Activated CD4-positive, alpha-beta memory T cell treated with anti-CD3 and anti-CD28 coated beads for 36 hours (primary cell): ENCODE measurements at places on chromosomes 4 and X.

GRCh38 chr4:102760645-102761295 lies at the start of gene MANBA:
MANBA (minus strand) TSS chr4:102760968; CDS start chr4:102760894, 74 bp downstream.
- peak; percentile 91 for DNase-seq

DNA sequence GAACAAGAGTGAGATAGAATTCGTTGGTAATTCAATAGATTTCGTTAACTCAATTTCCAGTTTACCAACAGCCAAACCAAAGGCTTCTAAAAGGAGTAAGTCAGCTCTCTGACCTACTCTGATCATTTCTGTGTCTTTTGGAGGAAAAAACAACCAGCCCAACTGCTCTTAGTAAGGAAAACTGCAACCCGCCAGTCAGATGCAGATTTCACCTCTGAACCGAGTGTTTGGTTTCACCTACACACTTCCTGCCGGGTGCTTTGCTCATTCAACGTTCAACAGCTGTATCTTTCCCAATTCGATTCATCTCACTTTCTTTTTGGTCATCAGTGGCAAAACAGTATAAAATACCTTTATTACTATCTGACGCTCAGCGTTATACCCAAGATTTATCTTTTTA lies 24.5 kb downstream of the TMSB4X start:
- peak; percentile 74 for DNase-seq

GRCh38 chr4:118869808-118870342 lies 18.8 kb upstream of the SYNPO2 start:
- no peak for DNase-seq

- DNase-seq = no peak
Observed at GRCh38 chr4:6493658-6494304, 21.4 kb upstream of the PPP2R2C start.

- DNase-seq = no peak
Observed at GRCh38 chr4:94929696-94930095, 171.9 kb downstream of the BMPR1B start.

- no peak for DNase-seq
Observed at GRCh38 chrX:132831336-132831973, 127.0 kb downstream of the HS6ST2 start.

DNA sequence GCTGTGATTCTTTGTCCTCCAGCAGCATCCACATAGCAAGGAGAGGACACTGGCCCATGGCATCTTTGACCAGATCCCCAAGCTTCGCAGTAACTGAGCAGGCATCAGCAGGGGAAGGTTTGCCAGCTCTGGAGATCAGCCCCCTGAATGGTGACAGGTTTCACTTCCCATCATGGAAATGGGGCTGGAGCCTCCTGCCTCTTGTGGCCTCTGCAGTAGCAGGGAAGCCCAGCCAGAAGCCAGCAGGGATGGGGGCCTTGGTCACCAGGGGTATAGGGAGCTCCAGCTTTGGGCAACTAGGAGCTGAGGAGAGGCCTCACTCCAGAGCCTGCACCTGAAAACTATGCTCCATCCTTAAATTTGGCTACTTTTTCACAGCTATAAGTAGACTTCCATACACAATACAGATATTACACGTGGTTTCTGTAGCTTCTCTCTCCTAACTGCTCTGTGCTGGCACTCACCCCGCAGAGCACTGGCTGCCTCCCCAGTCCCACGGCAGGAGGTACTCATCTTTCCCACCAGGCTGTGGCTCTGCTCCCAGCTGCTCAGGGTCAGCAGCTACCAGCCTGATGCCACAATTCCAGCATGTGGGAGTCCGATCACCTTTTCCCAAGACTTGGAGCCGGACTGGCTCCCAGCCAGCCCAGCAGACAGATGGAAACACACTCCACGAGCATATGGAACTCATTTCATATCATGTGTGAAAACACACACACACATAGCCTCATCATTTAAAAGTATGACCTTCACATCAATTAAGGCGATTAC lies 2.8 kb downstream of the TMEM271 start:
- no peak for DNase-seq

DNA sequence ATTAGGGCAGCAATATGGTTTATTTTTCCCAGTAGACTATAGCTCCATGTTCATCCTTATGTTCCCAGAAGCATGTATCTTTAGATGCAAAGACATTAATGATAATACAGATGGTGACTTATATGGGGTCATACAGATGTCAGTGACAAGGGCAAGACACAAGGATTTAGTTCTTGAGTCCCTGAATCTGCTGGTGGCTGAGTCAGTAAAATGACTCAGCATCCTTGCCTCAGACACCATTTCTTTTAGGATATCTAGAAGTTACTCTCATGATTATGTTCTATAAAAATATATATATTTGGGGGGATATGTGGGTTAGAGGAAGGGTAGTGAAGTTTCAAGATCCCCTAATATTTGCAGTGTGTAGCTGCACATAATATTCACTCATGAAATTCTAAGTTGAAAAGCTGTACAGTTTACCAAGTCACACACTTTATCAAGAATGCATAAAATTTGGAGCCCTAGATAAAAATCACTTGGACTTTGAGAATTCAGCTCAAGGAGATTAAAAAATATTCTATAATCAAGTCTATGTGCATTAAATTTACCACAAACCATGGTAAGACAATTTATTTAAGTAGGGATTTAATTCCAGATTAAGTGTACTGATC lies 101.9 kb downstream of the LNX1 start:
- no peak for DNase-seq

- DNase-seq = no peak
Observed at GRCh38 chr4:65669111-65670019, 924 bp downstream of the EPHA5 start.

GRCh38 chrX:465418-466215 lies 78.9 kb upstream of the PPP2R3B start:
- DNase-seq = no peak

DNA sequence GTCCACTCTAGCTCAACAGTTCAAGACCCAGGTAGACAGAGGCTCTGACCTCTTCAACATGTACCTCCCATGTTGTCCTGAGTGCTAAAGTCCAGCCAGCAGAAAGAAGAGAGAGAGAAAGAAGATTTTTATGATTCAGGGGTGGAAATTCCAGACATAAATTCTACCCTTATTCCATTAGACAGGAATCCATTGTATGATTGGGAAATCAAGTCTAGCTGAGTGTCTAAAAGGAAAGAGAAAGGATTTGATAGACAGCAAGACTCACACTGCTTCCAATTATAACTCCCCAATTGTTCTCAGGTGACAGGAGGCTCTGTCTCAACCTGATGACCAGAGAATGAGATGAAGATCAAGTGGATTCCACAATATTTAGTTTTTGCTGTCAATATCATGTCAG lies 27.9 kb upstream of the PGM2 start:
- no peak for DNase-seq

- no peak for DNase-seq
Observed at GRCh38 chrX:133053861-133054598, 42.9 kb downstream of the USP26 start.

GRCh38 chrX:10611441-10612090 lies 8.8 kb downstream of the MID1 start:
- no peak for DNase-seq

- DNase-seq = peak; percentile 8
Observed at GRCh38 chrX:79336869-79337815, 30.0 kb downstream of the ITM2A start.
